ENCODE measurements at places on chromosomes 6 and 20.

DNA sequence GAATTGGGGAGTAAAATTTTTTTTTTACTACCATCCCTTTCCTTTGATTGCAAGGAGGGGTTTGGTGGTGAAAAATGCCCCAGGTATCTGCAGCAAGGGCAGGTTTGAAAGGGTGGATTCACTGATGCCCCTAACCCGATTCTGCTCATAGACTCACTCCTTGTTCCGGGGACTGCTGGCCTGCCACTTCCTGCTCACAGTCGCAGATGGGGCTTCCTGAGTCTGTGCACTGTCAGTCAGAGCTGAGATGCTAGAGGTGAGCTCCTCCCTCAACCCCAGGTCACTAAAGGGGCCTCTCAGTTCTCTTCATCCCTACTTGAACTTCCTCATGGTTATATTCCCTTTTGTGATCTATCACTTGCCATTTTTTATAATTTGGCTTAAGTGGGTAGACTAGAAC is 357.9 kb downstream of the FARS2 start:
- DNase-seq, result peak; percentile 11

DNA sequence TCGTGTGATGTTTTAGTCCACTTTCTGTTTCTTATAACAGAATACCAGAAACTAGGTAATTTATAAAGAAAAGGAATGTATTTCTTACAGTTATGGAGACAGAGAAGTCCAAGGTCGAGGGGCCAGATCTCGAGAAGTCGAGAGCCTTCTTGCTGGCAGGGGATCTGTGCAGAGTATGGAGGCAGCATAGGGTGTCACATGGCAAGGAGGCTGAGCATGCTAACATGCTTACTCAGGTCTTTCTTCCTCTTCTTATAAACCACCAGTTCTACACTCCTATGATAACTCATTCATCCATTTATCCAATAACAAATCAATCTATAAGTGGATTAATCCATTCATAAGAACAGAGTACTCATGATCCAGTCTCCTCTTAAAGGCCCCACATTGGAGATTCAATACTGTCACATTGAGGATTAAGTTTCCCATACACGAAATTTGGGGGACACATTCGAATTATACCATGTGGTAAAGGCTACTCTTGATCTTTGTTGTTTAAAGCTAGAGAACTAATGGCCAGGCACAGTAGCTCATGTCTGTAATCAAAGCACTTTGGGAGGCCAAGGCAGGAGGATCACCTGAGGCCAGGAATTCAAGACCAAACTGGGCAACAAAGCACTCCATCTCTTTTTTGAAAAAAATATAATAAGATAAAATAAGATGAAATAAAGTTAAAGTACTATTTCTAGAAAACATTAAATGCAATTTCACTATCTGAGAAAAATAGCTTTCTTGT is 2.1 kb downstream of the GOPC start:
- no peak for DNase-seq

DNA sequence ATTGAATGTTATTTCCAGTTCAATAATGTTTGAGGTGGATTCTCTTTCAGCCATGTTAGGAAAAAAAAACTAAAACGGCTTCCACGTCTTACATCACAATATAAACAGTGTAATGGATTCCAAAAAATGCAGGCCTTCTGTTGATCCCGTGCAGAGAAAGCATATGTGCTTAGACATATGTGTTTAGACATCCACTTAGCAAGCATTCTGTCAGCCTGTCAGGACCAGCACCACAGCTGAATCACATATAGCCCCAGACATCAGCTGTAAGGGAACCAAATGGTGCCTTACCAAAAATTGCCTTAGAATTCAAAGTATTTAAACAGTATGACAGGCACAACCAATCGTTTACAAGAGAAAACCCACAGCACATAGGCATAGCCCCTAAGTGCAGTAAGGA is 304.9 kb downstream of the EYA4 start:
- no peak for DNase-seq

DNA sequence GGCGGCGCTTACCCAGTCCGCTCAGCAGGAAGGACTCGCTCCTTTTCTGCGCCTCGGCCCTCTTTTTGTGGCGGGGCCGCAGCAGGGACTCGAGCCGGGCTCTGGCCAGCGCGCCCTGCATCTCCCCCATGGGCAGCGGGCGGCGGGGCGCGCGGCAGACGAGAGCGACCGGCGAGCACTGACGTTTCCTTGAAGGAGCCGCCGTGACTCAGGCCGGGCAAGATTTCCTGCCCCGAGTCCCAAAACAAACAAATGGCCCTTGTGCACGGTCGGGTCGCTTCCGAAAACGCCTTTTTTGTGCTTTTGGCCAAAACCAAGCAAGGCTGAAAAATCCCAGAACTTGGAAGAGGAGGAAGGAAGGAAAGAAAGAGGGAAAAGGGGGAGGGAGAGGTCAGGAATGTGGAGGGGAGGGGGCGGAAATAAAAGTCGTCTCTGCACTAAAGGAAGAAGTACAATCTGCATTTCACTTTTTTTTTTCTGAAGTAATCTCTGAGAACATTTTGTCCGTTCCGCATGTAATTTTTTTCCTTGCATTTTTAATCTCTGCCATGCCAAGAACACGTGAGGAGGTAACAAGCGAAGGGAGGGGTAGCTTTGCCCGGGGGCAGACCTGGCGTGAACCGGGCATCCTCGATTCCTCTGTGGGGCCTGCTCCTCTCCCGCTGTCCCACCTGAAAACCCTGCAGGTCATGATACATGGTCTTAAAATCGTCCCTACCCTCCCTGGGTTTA is 123.3 kb upstream of the SLC2A12 start:
- DNase-seq, result peak; percentile 24

Data from effector memory CD4-positive, alpha-beta T cell (primary cell).